ENCODE measurements at places on chromosomes 7 and 10. TPM values are rescaled to one million over a fixed set of nuclear protein-coding genes. Genes with fewer than 3 reads are reported as not detected.

Gene PRSS1
- not detected for total RNA-seq

Gene MTURN
- total RNA-seq: 6.9 TPM

Gene SCART1
- 0.10 TPM for total RNA-seq

Gene PLXNA4
- total RNA-seq: 0.85 TPM

Gene FGFR2
- 0.19 TPM for total RNA-seq

Gene C7orf57
- 0.32 TPM for total RNA-seq

Gene SDK1
- 0.53 TPM for total RNA-seq

Gene AGAP3
- total RNA-seq: 59.1 TPM

Gene CAV2
- 209 TPM for total RNA-seq

Gene PDE6C
- not detected for total RNA-seq

Gene SFTPA1
- total RNA-seq: not detected

Gene STOX1
- 0.73 TPM for total RNA-seq

Gene NEUROG3
- total RNA-seq: not detected

Gene GPR37
- 0.73 TPM for total RNA-seq

Gene CLDN3
- 3.6 TPM for total RNA-seq

Gene MYL7
- not detected for total RNA-seq

Gene IDI2
- total RNA-seq: 0.09 TPM

Gene CLCN1
- 0.03 TPM for total RNA-seq

Gene EBF3
- 0.20 TPM for total RNA-seq
